Naive thymus-derived CD4-positive, alpha-beta T cell (primary cell): ENCODE measurements at places on chromosomes 7 and 10.

DNA sequence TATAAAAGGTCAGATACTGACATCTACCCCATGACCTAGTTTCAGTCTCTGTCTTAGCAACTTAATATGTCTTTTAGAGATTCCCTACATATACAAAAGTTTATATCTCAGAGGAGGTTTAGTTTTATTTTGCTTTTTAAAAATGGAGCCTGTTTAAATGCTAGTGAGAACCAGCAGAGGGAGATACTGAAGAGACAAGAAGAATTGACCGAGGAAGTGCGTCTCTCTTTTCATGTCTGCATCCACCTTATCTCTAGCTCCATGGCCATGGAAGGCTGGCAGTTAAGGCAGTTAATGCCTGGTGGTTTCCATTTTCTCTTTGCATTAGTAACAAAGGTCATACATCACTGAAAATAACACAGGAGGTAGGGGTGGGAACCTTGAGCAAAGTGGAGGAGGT lies 10.7 kb downstream of the SUV39H2 start:
- no peak for DNase-seq

DNA sequence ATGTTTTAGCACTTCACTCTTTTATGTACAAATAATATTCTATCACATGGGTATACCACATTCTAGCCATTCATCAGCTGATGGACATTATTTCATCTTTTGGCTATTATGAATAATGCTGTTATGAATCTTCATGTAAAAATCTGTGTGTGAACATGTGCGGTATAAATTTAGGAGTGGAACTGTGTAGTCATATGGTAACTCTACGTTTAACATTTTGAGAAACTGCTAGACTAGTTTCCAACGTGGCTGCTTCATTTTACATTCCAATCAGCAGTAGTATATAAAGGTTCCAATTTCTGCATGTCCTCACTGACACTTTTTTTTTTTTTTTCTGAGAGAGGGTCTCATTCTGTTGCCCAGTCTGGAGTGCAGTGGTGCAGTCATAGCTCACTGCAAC lies 8.3 kb downstream of the RAMP3 start:
- no peak for DNase-seq

- no peak for DNase-seq
Measured at GRCh38 chr7:70060298-70061068, 462.2 kb downstream of the AUTS2 start.

DNA sequence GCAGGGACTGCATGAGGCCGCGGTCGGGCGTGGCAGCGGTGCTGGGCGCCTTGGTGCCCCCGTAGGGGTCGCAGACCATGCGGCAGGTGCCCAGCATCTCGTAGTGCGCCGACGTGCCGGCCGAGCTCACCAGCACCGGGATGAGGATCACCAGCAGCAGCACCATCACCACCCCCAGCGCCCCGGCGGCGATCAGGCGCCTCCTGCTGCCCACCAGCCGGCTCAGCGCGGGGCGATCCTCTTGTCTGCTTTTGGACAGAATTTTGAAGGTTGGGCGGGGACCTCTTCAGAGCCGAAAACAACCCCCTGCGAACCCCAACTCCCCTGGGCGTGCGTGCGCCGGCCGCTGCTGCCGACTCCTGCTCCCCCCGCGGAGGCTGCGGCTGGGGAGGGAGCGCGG lies 779 bp downstream of the C1QL3 start:
- DNase-seq, result no peak

DNA sequence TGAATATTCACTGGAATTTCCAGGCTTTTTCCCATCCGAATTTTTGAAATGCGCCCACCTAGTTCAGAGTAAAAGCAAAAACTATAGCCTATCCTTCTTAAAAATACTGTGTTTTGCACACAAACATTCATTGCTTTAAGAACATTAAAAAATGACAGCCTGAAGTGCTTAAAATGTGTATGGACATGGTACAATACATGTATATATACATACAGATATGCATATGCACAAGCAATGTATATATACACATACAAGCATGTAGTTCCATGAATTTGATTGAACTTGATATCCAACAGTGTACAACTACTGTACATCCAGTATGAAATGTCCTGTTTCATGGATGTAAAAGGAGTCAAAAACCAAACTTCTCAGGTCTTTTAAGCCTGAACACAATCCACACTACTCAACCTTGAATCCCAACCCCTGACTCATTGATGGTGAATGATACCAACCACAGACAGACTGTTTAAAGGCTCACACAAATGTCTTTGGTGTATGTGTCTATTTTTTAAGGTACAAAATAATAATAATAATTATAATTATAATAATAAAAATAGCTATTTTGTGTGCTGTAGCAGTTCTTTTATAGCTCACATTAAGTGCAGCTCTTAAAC lies 14.8 kb downstream of the INHBA start:
- no peak for DNase-seq

DNA sequence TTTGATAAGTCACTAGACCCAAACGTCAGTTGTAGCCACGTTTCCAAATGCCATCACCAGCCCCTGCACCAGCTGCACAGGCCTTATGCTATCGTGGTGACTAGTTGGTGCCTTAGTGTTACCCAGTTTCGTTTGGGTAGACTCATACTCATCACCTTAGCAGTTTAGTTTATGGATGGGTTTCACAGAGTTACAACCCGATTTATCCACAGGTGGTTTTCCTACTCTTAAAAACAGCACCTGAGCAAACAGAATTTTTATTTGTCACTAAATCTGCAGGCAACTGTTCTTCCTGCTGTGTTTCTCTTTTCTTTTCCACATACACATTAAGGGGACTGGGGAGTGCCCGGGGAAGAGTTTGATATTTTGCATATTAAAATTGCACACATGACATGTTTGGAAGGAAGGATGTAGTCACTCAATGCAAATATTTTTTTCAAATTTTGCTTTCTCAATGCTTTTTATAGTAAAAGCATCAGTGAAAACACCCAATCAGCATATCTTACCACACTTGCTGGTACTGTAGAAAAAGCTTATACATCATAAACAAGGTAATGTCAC lies 41.6 kb downstream of the PDSS1 start:
- DNase-seq, result no peak

- DNase-seq, result no peak
Measured at GRCh38 chr10:112526139-112526538, 79.1 kb downstream of the VTI1A start.

DNA sequence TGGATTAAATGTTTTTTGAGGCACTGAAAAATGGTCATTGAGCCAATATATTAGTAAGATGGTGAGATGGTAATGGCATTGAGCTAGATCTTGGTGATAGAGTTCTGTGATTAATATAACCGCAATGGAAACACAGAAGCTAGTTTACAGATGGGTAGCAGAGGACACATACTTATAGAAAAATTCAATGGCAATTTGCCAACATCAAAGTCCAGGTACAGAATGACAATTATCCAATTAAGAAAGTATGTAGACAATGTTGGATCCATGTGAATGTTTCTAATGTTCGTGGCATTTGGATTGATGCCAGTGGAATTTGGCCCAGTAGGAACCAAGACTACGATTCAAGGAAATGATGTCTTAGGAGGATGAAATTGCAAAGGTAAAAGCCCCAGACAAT lies 187.8 kb downstream of the GNAT3 start:
- DNase-seq, result no peak
